ENCODE measurements at places on chromosomes 7 and 10.

DNA sequence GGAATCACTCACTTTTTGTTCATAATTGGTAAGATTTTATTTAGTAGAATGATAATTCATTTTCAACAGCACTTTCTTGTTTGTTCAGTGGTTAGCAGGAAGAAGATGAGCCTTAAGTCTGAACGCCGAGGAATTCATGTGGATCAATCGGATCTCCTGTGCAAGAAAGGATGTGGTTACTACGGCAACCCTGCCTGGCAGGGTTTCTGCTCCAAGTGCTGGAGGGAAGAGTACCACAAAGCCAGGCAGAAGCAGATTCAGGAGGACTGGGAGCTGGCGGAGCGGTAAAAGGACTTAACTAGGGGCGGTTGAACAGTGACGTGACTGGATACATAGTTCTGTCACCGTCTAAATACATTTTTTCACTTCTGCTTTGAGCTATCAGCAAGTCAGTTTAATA lies 31.3 kb downstream of the RABGEF1 start:
- peaks cover 1% of the 10 kb centered on the region for H3K27me3 ChIP-seq
- no peak for DNase-seq
- no peak overlapping the region for H3K27ac ChIP-seq
- H3K4me1 ChIP-seq = peaks cover 4% of the 10 kb centered on the region
- H3K36me3 ChIP-seq = peaks cover 31% of the 10 kb centered on the region
- H3K4me3 ChIP-seq = no peak overlapping the region

- H3K36me3 ChIP-seq = no peaks in the 10 kb centered on the region
- H3K27me3 ChIP-seq = no peaks in the 10 kb centered on the region
Observed at GRCh38 chr10:112475575-112476218, 28.7 kb downstream of the VTI1A start.

DNA sequence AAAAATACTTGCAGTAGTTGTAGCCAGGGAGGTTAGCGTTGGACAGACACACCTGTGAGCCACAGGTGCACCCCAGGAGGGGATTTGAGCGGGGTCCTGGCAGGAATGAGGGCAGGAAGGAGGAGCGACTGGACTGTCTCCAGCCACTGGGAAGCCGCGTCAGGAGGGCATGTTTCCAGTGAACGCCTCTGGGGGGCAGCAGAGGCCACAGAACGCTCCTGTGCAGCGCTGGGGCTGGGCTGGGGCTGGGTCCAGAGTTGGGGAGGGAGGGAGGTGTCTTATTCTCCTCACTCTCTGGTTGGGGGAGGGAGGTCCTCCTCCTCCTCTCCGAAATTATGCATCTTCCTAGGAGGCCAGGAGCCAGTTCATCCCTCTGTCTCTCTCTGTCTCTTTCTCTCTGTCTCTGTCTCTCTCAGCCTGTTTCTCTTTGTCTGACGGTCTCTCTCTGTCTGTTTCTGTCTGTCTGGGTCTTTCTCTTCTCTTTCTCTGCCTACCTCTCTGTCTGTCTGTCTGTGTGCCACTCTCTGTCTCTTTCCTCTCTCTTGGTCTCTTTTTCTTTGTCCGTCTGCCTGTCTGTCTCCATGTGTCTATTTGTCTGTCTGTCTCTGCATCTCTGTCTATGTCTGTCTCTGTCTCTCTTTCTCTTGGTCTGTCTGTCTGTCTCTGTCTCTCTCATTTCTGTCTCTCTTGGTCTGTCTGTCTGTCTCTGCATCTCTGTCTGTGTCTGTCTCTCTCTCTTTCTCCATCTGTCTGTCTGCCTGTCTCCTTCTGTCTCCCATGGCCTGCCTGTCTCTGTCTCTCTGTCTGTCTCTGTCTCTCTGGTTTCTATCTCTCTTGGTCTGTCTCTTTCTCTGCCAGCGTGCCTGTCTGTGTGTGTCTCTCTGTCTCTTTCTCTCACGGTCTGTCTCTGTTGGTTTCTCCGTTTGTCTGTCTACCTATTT lies 9.9 kb upstream of the PSMG3 start:
- peak; percentile 87 for DNase-seq
- H3K27ac ChIP-seq = no peak overlapping the region
- H3K4me3 ChIP-seq = no peak overlapping the region
- H3K4me1 ChIP-seq = peaks cover 3% of the 10 kb centered on the region
- peaks cover 10% of the 10 kb centered on the region for H3K36me3 ChIP-seq

DNA sequence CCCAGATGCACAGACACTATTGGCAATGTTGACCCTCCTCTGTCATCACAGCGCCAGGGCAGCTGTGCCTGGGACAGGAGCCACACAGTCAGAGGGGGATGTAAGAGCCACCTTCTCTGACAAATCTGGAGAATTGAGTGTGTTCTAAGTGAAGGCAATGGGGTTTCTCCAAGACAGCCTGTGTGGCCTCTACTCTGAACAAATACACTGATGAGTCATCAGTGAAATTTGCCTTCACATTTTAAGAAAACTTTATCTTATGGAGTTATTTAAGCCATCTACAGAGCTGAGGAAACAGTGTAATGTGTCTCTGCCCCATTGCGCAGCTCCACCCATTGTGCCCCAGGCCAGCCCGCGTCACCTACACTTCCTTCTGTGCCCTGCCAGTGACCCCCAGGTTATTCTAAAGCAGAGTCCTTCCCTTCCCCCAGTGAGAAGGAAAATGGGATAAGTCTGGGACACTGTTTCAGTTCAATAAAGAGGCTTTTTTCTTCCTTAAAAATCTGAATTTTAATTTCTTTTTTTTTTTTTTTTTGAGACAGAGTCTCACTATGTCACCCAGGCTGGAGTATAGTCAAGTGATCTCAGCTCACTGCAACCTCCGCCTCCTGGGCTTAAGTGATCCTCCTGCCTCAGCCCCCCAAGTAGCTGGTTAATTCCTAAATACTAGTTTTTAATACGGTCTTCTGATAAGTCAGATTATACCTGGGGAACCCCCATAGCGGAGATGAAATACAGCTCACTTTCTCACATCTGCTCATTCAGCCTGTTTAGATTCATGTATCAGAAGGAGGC lies 21.8 kb downstream of the AKR1E2 start:
- DNase-seq = no peak
- no peak overlapping the region for H3K27ac ChIP-seq
- H3K4me3 ChIP-seq = no peak overlapping the region
- peaks cover 8% of the 10 kb centered on the region for H3K4me1 ChIP-seq
- H3K27me3 ChIP-seq = peaks cover 5% of the 10 kb centered on the region

DNA sequence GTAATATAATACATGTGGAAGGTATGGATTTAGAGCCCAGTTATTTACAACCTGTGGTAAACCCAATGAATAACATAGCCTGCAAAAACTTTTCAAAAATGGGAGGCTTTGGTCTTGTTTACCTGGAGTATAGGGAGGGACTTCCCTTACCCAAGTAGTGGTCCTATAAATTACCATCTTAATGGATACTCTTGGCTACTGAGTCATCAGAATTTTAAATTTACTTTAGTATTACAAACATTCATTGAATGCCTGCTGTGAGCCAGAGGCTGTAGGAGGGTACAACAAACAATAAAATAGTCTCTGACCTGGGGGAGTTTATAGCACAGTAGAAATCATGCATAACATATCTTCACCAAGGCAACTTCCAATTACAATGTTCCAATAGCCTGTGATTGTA lies 365.1 kb downstream of the BBS9 start:
- DNase-seq = no peak
- H3K4me1 ChIP-seq = peaks cover 4% of the 10 kb centered on the region
- H3K36me3 ChIP-seq = no peaks in the 10 kb centered on the region
- H3K27ac ChIP-seq = no peak overlapping the region

GRCh38 chr10:3090914-3091787 lies 23.8 kb downstream of the PFKP start:
- peaks cover 2% of the 10 kb centered on the region for H3K27me3 ChIP-seq
- DNase-seq = no peak

DNA sequence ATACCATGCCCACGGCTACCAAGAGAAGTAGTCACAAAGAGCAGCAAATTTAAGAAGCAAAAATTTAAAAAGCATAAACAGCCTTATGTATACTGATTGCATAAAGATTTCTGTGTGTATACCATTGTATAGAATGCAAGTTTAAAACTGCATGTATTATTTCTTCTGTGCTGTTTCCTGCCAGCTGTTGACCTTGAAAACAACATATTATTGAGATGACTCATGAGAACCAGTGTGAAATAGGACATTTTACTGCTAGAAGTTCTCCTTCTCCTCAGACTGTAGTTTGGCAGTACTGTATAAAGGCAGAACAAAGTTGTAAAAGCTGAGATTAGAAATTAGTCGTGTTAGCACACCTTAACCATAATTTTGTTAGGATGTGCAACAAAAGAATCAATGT lies 42.3 kb upstream of the SGCE start:
- no peak overlapping the region for H3K27ac ChIP-seq
- H3K36me3 ChIP-seq = no peaks in the 10 kb centered on the region
- H3K4me3 ChIP-seq = no peak overlapping the region
- no peaks in the 10 kb centered on the region for H3K27me3 ChIP-seq
- DNase-seq = no peak

DNA sequence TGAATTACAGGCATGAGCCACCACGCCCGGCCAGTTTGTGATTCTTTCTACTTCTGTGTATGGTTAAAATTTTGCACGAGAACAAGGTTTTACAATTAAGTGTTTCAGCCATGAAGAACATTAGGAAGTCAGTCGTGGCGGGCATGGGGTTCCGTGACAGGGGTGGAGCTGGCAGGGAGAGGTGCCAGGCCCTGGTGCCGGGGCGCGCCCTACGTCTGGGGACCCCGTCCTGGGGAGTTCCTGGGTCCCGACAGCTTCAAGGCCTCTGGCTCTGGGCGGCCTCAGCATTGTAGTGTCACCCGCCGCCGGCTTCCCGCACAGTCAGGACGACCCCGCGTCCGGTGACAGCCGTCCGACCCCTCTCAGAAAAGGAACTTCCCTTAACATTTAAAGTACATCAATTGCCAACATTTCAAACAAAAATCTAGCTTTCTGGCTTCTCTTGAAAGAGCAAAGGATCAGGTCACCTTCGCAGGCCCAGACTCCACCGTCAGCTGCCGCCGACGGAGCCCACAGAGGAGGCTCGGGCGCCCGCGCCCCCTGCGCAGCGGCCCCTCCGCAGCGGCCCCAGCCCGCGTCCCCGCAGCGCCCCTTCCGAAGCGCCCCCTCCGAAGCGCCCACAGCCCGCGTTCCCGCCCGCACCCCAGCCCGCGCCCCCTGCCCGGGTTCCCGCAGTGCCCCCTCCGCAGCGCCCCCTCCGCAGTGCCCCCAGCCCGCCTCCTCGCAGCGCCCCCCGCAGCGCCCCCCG lies 23.2 kb upstream of the MKI67 start:
- peak overlapping the region; percentile 56 for H3K4me3 ChIP-seq
- DNase-seq = no peak

DNA sequence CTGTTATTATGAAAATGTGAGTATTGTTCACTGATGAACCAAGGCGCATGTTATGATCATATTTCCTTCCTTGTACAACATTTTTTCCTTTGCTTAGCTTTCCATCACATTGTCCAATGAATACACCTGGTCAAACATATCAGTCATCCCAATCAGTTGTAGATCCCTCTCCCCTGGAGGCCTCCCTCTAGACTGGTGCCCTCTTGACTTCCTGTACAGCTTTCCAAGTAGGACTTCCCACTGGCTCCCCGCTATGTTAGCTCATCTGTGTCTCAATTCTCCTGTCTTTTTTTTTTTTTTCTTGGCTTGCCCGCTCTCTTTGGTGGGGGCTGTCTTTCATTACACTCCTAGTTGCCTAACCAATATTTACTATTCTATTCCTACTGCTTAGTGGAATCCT lies 214.2 kb upstream of the NPY start:
- no peaks in the 10 kb centered on the region for H3K4me1 ChIP-seq
- no peak for DNase-seq
- H3K4me3 ChIP-seq = no peak overlapping the region
- no peaks in the 10 kb centered on the region for H3K36me3 ChIP-seq
- no peak overlapping the region for H3K27ac ChIP-seq
- no peaks in the 10 kb centered on the region for H3K27me3 ChIP-seq

DNA sequence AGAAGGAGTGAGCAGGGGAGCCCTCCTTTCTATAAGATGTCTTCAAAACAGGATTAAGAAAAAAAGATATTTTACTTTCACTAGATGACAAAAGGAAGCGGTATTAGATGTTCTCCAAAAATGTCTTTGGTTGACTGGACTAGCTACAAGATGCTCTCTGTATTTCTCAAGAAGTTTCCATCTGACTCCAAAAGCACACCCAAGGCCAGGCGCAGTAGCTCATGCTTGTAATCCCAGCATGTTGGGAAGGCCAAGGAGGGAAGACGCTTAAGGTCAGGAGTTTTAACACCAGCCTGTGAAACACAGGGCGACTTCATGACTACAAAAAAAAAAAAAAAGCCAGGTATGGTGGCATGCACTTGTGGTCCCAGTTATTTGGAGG lies 84.5 kb downstream of the PIP4K2A start:
- peak overlapping the region; percentile 76 for H3K27ac ChIP-seq
- no peak for DNase-seq
- no peaks in the 10 kb centered on the region for H3K36me3 ChIP-seq
- peaks cover 6% of the 10 kb centered on the region for H3K27me3 ChIP-seq
- H3K4me1 ChIP-seq = peaks cover 89% of the 10 kb centered on the region

GRCh38 chr10:17340144-17340829 lies 112.2 kb downstream of the VIM start:
- H3K36me3 ChIP-seq = peaks cover 12% of the 10 kb centered on the region
- H3K4me1 ChIP-seq = no peaks in the 10 kb centered on the region
- no peak overlapping the region for H3K27ac ChIP-seq
- peaks cover 3% of the 10 kb centered on the region for H3K27me3 ChIP-seq

DNA sequence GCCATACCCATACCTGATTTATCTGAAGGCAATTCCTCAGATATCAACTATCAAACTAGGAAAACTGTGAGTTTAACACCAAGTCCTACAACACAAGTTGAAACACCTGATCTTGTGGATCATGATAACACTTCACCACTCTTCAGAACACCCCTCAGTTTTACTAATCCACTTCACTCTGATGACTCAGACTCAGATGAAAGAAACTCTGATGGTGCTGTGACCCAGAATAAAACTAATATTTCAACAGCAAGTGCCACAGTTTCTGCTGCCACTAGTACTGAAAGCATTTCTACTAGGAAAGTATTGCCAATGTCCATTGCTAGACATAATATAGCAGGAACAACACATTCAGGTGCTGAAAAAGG lies 69.0 kb upstream of the RSBN1L start:
- H3K4me1 ChIP-seq = no peaks in the 10 kb centered on the region
- no peak overlapping the region for H3K4me3 ChIP-seq
- H3K27me3 ChIP-seq = no peaks in the 10 kb centered on the region
- H3K36me3 ChIP-seq = peaks cover 22% of the 10 kb centered on the region
- H3K27ac ChIP-seq = peak overlapping the region; percentile 37

- peaks cover 2% of the 10 kb centered on the region for H3K27me3 ChIP-seq
- H3K36me3 ChIP-seq = peaks cover 3% of the 10 kb centered on the region
- H3K4me1 ChIP-seq = peaks cover 7% of the 10 kb centered on the region
- H3K4me3 ChIP-seq = no peak overlapping the region
Observed at GRCh38 chr7:96131525-96131924, 190.4 kb downstream of the SLC25A13 start.

- no peak overlapping the region for H3K4me3 ChIP-seq
- H3K27me3 ChIP-seq = peaks cover 5% of the 10 kb centered on the region
- no peak for DNase-seq
- H3K4me1 ChIP-seq = peaks cover 2% of the 10 kb centered on the region
Observed at GRCh38 chr10:131825960-131826650, 74.7 kb upstream of the PPP2R2D start.
